Esophagus mucosa (tissue), 1 donor: ENCODE measurements at places on chromosomes 5 and 9. TPM values are rescaled to one million over a fixed set of nuclear protein-coding genes. Genes with fewer than 3 reads are reported as not detected.

GRCh38 chr9:115517335-115518075 lies 399.5 kb upstream of the TNC start:
- no peak for ATAC-seq

DNA sequence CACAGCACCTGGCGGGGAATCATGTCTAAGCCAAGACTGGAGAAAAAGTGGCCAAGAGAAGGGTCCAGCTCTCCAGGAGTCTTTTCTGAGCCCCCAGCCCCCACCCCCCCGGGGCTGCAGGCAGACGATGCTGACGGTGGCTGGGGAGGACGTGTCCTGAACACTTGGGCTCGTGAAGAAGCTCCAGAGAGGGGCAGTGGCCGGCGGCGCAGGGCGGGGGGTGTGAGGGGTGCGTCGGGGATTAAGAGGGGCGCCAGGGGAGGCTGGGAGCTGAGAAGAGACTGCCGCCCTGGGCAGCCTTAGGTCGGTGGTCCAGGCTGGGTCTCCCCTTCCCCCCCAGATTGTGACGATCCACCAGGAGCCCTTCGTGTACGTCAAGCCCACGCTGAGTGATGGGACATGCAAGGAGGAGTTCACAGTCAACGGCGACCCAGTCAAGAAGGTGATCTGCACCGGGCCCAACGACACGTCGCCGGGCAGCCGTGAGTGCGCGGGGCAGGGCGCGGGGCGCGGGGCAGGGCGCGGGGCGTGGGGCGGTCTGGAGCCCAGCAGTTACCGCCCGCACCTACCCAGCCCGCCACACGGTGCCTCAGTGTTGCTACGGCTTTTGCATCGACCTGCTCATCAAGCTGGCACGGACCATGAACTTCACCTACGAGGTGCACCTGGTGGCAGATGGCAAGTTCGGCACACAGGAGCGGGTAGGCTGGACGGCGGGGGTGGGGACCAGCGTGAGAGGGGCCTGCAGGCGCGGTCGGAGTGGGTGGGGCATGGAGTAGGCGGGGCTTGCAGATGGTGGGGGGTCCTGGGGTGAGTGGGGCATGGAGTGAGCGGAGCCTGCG lies 8.9 kb downstream of the LRRC26 start:
- no peak for ATAC-seq

GRCh38 chr5:81837667-81838306 lies 86.9 kb upstream of the SSBP2 start:
- ATAC-seq: no peak

NPR3 gene
- 12.6 TPM for total RNA-seq

DNA sequence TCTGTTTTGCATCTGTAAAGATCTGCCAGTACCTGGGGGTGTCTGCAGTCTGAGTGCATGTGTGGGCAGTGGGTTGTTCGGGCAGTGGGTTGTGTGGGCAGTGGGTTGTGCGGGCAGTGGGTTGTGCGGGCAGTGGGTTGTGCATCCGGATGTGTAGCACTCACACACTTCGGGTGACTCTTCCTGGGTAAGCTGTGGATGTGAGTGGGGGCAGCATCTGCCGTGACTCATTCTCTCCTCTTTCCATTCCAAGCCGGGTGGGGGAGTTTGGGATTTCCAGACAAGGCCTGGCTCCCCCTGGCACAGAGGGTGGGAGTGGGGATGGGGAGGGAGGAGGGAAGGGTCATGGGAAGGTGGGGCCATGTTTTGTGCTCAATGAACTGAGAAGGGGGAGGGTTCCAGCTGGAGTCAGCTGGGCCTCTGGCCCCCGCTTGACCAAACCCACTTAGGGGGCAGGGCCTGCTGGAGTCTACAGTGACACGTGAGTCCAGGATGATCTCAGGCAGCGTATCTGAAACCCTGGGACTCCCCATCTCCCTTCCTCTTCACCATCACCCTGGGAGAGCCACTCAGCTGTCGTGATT lies 8.3 kb downstream of the CRB2 start:
- no peak for ATAC-seq
